ENCODE measurements at places on chromosomes 3 and 15.
A peak's percentile ranks its signal among the peaks of the same experiment; 100 is the strongest.

- no peak for DNase-seq
Measured at GRCh38 chr3:189142527-189142926, 29.2 kb upstream of the TPRG1 start.

DNA sequence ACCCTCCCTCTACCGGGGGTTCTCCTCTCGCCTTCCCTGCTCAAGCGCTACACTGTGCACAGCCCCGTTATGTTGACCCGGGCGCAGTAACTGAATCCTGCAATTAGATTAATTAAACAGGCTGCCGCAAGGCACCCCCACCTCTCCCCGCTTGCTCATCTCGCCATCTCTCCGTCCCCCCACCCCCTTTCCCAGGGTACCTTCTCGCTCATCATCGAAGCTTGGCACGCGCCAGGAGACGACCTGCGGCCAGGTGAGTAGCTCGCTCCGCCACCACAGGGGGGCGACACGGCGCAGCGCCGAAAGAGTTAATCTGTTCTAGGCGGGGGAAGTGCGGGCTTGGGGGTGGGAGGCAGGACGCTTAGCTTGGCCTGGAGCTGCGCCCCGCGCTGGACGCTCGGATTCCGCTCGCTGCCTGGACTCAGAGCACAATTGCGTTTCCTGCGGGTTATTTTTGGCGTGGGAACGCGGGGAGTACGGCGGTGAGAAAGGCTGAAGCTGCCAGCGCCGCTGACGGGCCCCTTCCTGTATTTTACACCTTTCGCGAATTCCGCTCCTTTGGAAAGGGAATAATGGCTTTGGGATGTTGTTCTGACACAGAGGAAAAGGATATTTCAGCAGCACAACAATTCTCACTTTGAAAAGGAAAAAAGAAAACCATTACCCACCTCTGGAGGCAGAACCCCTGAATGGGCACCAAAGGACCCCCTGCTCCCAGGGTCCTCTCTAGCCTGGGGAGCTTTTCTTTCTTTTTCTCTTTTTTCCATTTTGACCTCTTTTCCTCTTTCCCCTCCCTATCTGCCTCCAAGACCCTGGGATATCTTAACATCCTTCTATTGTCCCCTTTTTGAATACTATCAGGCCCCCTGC lies 1.5 kb downstream of the DLL4 start:
- DNase-seq: no peak

DNA sequence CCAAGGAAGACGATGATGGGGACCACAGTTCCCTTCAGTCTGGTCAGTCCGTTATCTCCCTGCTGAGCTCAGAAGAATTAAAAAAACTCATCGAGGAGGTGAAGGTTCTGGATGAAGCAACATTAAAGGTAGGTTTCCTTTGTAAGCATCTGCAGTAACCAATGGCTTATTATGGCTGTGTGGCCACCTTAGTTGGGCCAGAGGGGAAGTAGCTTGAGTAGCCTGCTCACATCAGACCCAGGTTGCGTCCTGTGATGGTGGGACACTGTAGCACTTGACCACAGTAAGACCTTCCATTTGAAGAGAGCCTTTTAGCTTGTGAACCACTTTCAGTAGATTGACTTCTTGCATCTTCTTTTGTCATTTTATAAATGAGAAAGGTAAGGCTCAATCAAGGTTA lies 22.6 kb downstream of the STARD5 start:
- DNase-seq: no peak

GRCh38 chr3:7800006-7800780 lies 701.4 kb upstream of the LMCD1 start:
- DNase-seq: no peak

GRCh38 chr15:60975218-60975617 lies 253.9 kb downstream of the RORA start:
- DNase-seq: no peak

- DNase-seq: no peak
Measured at GRCh38 chr15:100602823-100603393, 519 bp downstream of the ASB7 start.

- DNase-seq: no peak
Measured at GRCh38 chr3:19652336-19652735, 281.7 kb downstream of the EFHB start.

- DNase-seq: no peak
Measured at GRCh38 chr3:29514912-29515311, 234.0 kb downstream of the RBMS3 start.

DNA sequence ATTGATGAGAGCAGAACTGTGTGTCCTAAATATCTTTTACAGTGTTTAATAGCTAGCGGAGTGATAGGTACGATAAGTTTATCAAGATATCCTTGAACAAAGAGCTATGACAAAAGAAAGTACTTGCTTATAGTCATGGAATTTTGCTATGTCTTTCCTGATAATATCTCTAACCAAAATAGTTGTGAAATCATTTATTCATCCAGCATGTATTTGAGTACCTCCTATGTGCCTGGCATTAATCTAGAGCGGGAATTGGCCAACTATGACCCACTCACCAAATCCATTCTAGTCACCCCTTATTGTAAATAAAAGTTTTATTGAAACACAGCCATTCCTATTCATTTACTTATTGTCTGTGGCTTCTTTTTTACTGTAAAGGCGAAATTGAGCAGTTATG lies 46.6 kb downstream of the ZFAND6 start:
- no peak for DNase-seq

GRCh38 chr15:56654624-56655023 lies 78.7 kb downstream of the ZNF280D start:
- DNase-seq: no peak

DNA sequence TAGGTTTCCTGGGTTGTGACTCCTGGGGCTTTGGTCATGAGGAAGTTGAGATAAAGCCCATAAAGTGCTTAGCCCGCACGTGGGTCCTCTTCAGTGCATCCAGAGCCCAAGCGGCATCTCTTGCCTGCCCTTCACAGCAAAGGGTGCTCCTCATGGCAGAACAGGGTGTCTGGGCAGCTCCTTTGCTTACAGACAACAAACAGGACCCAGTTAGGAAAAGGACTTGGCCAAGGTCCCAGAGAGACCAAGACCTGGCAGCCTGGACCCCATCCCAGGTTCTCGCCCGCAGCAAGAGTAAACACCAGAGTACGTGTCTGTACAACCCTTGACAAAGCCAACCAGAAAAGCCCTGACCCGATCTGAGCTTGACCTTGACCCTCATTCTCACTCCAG lies 27.0 kb downstream of the ALS2CL start:
- peak; percentile 5 for DNase-seq

GRCh38 chr15:95557226-95558046 lies 773.1 kb upstream of the NR2F2 start:
- DNase-seq: no peak

DNA sequence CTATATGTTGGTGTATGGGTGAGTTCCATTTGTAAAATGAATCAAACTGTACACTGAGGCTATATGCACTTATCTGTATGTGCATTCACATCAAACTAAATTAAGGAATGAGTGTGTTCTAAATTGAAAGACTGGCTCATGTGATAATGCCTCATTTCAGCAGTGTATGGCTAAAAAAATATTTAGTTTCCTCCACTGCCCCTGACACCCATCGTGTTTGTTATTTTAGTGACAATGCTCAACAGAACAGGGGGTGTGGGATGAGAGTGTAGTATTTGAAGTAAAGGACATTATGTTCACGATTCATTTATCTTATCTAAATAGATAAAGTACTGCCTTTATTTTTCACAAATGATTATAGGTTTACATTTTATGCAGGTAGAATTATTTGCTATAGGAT lies 301.1 kb upstream of the ARPP21 start:
- no peak for DNase-seq

DNA sequence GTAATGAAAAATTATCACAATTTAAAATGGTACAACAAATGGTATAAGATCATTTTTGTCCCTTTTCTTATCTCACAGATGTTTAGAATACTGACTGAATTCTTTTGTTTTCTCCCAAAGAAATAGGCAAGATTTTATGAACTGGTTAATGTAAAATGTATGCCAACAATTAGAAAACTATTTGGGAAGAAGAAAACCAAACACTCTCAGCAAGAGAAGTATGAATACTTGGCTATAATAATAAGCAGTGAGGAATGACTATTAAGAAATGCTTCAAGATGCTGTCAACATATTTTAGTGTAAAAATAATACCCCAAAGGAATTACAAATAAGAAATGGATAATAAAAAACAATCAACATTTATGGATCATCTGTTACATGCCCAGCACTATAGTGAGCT lies 18.5 kb downstream of the SHQ1 start:
- DNase-seq: no peak

DNA sequence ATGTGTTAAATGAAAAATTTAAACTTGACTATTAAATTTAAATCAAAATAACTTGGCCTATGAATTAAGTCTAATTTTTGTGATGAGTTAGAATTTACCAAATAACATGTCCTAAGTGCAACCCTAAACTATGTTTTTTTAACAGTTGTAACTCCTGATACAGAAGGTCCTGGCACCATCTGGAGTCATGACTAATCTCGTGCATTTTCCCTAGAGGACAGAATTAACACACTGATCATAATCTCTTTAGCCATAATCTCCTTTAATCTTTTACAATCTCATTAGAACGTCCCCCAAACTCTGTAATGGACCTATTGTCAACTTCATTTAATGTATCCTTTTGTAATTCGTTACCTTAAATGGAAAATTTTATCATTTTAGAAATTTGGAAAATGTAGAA lies 100.6 kb downstream of the SUCNR1 start:
- DNase-seq: no peak
